Esophagus squamous epithelium (tissue), 5 donors: ENCODE measurements at places on chromosomes 16 and 17. TPM values are rescaled to one million over a fixed set of nuclear protein-coding genes. Genes with fewer than 3 reads are reported as not detected.

The CHRNE gene
- total RNA-seq, result not detected

The TMEM231 gene
- 1.2 TPM for total RNA-seq

The DNAAF8 gene
- 0.21 TPM for total RNA-seq

The FOXJ1 gene
- total RNA-seq, result not detected

The LYRM9 gene
- total RNA-seq, result 9.8 TPM

The NGFR gene
- total RNA-seq, result 3.4 TPM

The SENP3 gene
- 65.4 TPM for total RNA-seq

The PIK3R6 gene
- 0.22 TPM for total RNA-seq

The GAS2L2 gene
- total RNA-seq, result not detected

The AGRP gene
- not detected for total RNA-seq

The PRPSAP1 gene
- 36.0 TPM for total RNA-seq

The ABCA10 gene
- 2.5 TPM for total RNA-seq

The KRT39 gene
- not detected for total RNA-seq

The CPHXL2 gene
- total RNA-seq, result not detected
